ENCODE measurements at places on chromosomes 2 and 18. TPM values are rescaled to one million over a fixed set of nuclear protein-coding genes. Genes with fewer than 3 reads are reported as not detected.

DNA sequence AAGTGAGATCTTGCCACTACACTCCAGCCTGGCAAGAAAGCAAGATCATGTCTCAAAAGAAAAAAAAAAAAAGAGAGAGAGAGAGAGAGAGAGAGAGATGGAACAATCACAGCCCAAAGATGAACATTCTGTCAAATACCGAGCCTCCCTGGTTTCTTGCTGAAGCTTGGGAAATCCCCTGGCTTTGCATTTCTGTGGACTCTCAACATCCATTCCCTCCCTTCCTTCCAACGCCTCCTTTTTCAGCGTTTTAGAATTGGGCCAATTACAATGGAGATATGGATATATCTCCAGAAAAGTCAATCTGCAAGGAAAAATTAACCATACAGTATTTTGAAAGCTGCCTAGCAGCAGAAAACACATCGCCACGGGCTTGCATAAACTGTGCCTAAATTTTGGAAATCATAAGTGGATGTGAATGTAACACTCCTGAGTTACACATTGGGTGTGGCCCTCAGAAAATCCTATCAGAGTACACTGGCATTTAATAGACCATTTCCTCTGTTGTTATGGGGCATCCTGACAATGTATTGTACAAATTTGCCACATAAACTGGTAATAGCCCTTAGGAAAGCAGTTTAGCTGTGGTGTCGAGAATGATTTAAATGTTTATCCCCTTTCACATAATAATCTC lies 67.2 kb upstream of the PHLPP1 start:
- no peak for DNase-seq

GRCh38 chr2:64672708-64673107 lies 19.0 kb upstream of the SERTAD2 start:
- no peak for DNase-seq

TMEM163 gene
- total RNA-seq, result not detected

GRCh38 chr2:173955004-173955403 lies 10.2 kb downstream of the SP3 start:
- DNase-seq, result no peak

- peak; percentile 23 for DNase-seq
These were observed 8.1 kb downstream of the AOX1 start for GRCh38 chr2:200593905-200594304.

CYP27C1 gene
- total RNA-seq, result under 0.01 TPM

DNA sequence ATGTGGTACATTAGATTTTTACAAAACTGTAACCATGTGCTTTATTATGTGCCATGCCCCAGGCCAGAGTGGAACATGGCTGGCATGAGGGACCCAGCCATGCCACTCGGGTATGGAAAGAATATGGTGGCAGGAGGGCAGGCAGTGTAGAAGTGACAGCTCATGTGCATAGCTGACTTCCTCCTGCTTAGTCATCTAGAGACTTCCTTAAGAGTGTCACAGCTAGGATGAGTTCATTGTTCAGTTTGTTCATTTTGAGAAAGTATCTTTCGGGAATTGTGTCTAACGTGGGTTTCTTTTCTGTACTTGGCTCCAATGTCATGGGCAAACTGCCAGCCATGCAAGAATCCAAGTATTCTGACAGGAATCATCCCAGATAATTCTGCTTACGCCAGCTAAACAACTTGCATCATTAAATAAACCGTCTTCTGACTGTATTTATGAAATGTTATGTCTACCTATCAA lies 94.3 kb upstream of the ITGB6 start:
- DNase-seq, result peak; percentile 90

GRCh38 chr2:74921236-74921736 lies 37.2 kb upstream of the POLE4 start:
- DNase-seq, result no peak

PLGLB2 gene
- 1.6 TPM for total RNA-seq

- DNase-seq, result no peak
These were observed 12.3 kb downstream of the CREG2 start for GRCh38 chr2:101374821-101375561.

NYAP2 gene
- total RNA-seq, result not detected

DNA sequence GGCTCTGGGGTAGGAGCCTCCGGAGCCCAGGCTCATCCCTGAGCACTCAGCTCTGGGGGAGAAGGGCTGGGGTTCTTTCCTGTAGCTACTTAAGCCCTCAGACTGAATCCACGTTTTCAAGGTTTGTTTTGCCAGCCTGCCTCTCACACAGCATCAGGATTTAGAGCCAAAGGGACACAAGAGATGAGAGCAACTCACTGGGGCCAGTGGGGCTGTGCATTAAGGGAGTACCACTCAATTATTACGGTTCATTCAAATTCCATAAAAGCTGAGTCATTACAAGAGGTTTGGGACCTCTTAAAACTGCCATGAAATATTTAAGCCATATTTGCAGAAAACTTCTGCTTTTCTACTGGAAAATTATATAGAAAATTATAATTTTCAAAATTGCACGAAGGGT lies 17.1 kb upstream of the SNED1 start:
- no peak for DNase-seq

SCTR gene
- total RNA-seq, result not detected

ASXL3 gene
- total RNA-seq, result under 0.01 TPM

- no peak for DNase-seq
These were observed 167.8 kb upstream of the HAAO start for GRCh38 chr2:42960002-42960841.

DNA sequence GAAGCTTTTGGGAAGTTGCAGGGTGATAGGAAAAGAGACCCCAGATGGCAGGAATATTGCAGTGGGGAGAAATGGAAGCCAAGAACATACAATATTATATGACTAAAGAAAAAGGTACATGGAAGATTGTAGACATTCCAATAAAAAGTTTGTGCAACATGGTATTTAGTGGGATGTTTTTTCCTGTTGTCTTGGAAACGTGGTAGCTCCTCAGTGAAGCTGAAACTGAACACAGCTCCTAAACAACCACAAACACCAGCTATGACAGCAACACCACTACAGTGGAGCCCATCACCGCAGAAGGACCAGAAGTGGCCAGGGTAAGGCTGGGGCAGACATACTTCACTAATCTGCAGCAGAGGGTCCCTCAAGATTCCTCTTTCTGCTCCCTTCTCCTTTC lies 246.8 kb downstream of the CDH20 start:
- DNase-seq, result peak; percentile 28

- DNase-seq, result no peak
These were observed 125.9 kb upstream of the SMAD7 start for GRCh38 chr18:49076654-49077166.

- no peak for DNase-seq
These were observed 96.2 kb upstream of the ARHGAP28 start for GRCh38 chr18:6633310-6633709.

- no peak for DNase-seq
These were observed 87.2 kb downstream of the COBLL1 start for GRCh38 chr2:164754157-164755093.

DNA sequence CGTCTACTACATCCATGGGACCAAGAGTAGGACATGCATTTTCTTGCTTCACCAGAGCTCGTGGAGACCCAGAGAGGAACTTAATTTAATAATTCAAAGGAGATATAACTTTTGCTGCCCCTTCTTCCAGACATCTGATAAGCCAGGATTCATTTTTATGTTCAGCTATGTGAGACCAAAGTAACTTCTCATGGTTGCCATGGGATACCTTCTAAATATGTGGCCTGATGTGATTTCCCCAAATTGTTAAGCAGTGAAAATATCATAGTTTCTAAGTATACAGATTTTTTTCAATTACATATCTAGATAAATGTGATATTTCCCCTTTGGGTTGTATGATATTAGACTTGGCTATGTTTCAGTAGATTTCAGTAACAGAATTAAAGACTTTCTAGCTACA lies 185.5 kb upstream of the FN1 start:
- no peak for DNase-seq

GRCh38 chr18:11245879-11246278 lies 96.5 kb upstream of the PIEZO2 start:
- DNase-seq, result no peak

DNA sequence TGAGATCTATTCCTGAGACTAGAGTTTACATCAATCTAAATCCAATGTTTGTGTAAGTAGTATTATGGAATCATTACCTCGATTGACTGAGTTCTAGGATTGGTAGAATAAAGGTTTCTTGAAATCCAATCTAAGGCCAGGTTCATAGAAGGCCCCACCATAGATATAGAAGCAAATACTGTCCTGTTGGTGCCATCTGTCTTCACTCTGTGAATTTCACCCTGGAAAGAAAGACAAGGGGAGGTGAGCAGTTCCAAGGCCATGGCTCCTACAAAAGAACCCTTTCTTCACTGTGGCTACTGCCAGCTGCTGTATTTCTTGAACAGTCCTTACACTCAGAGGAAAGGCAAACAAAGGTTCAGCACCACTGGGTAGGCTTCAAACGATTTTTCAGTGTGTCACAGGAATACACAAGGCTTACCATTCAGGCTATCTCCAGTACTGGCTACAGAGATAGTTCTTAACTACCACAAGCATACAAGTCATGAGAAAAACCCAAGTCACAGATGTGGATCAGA lies 137.0 kb downstream of the LRP2 start:
- DNase-seq, result no peak

SNED1 gene
- 6.5 TPM for total RNA-seq

- DNase-seq, result peak; percentile 82
These were observed 78.4 kb downstream of the CLHC1 start for GRCh38 chr2:55153584-55154299.

HOXD13 gene
- not detected for total RNA-seq

GRCh38 chr2:179237209-179237946 lies 27.3 kb downstream of the SESTD1 start:
- DNase-seq, result no peak

RTN4 gene
- 262 TPM for total RNA-seq

DNA sequence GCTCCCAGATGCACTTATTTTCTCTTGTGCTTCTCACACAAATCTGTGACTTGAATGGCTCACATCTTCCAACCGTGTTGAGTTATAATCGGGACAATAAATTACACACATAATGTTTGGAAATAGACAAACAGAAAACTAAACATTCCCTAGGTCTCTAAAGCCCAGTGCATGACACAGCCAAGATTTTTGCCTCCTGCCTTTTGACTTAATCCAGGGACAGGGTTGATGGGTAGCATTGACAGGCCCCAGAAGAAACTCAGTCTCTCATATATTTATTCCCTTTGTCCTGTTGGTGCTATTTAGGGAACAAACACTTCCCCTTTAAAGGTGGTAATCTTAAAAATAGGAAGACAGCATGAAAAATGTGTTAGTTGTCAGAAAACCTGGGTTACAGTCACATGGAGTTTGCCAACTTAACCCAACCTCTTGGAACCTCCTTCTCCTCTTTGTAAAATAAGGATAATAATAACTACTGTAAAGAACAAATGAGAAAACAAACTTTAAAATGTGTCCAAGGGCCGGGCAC lies 24.0 kb upstream of the ARPC2 start:
- DNase-seq, result no peak

IL1RL1 gene
- 0.32 TPM for total RNA-seq

ASTL gene
- total RNA-seq, result not detected

GRCh38 chr2:80257450-80257849 lies 47.1 kb downstream of the LRRTM1 start:
- DNase-seq, result no peak

KIF1A gene
- total RNA-seq, result not detected

All from fibroblast of villous mesenchyme (primary cell).